ENCODE measurements at places on chromosomes 7 and 10. TPM values are rescaled to one million over a fixed set of nuclear protein-coding genes. Genes with fewer than 3 reads are reported as not detected.

- DNase-seq, result peak; percentile 75
These were observed 18.8 kb upstream of the INPP5A start for GRCh38 chr10:132518572-132519381.

DNA sequence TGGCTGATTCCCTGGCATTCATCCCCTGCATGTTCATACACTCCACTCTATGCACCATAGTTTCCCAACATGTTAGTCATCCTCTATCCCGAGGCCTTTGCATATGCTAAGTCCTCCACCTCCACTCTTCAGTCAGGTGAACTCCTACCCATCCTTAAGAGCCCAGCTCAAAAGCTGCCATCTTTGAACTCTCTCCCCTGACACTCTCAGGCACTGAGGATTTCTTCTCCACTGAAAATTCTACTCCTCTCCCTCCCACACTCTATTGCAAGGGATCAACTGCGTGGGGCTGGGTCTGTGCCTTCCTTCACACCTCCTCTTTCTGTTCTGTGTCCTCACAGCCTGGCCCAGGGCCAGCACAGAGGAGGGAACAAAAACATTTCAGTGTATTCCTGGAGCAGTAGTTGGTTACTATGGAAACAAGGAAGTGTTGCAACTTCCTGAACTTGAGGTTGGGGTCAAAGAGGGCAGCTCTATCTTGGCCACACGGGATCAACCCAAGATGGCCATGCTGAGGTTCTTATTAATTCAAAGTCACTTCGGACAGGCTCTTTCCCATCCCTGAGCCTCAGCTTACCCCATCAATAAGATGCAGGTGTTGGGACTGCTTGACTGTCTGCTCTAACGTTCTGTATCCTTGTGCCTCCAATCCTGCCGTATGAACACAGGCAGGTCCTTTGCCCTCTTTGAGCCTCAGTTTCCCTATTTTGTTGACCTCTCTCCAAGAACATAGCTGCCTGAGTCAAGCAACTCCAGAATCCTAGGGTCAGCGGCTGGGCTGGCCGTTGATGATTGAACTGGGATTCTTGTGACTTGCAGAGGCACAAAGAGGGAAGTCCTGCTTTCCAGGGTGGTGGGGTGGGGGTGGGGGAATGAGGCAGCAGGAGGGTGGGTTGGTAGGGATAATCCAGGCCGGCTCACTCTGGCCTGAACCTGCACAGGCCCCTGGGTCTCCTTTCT lies 15.5 kb downstream of the ZMIZ1 start:
- peak; percentile 94 for DNase-seq

RELN gene
- total RNA-seq, result 1.2 TPM

GRCh38 chr10:20202337-20202736 lies 386.1 kb downstream of the PLXDC2 start:
- DNase-seq, result no peak

DNA sequence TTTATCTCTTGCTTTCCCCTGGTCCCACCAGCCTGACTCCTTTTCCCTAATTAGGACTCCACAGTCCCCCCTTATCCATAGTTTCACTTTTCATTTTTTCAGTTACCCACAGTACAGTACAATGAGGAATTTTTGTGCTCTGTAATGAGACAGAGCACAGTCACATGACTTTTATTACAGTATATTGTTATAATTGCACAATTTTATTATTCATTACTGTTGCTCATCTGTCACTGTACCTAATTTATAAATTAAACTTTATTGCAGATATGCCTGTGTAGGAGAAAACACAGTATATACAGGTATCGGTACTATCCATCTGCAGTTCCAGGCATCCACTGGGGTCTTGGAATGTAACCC lies 125.4 kb downstream of the KCNMA1 start:
- DNase-seq, result no peak

DNA sequence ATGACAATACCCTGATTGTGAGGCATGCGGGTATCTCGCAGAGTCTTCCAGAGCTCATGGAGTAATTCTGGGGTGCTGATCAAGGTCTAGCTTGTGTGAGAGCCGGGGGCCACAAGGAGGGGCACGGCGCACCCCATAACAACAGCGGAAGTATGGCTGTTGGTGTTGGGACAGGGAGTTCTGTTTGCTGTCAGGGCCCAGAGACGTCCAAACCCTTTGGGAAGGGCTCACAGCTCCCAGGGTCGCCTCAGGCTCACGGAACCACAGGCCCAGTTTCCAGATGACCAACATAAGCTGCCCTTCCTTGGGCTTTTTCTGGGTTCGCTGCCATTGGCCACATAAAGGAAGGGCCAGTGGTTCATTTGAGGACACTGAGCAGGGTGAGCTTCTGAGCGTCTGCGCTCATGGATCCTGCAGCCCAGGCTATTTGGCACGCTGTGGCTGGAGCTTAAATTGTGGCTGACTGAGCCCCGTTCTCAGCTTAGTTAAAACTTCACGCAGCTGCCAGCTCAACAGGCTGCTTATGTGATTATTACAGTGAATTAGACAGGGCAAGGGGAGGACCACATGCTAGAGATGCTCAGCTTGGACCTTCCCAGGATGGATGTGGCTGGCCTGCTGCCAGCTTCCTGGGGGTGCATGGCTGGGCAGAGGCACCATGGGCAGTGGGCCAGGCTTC lies 92.3 kb downstream of the DNAJB6 start:
- DNase-seq, result peak; percentile 61

- DNase-seq, result no peak
These were observed 55.3 kb upstream of the YAE1 start for GRCh38 chr7:39510864-39511354.

- DNase-seq, result no peak
These were observed 136.7 kb downstream of the DKK1 start for GRCh38 chr10:52450762-52451291.

- DNase-seq, result no peak
These were observed 88.9 kb downstream of the CABCOCO1 start for GRCh38 chr10:61751599-61751998.

CRHR2 gene
- not detected for total RNA-seq

GRCh38 chr7:21330462-21331178 lies 97.3 kb upstream of the SP4 start:
- DNase-seq, result no peak

DNA sequence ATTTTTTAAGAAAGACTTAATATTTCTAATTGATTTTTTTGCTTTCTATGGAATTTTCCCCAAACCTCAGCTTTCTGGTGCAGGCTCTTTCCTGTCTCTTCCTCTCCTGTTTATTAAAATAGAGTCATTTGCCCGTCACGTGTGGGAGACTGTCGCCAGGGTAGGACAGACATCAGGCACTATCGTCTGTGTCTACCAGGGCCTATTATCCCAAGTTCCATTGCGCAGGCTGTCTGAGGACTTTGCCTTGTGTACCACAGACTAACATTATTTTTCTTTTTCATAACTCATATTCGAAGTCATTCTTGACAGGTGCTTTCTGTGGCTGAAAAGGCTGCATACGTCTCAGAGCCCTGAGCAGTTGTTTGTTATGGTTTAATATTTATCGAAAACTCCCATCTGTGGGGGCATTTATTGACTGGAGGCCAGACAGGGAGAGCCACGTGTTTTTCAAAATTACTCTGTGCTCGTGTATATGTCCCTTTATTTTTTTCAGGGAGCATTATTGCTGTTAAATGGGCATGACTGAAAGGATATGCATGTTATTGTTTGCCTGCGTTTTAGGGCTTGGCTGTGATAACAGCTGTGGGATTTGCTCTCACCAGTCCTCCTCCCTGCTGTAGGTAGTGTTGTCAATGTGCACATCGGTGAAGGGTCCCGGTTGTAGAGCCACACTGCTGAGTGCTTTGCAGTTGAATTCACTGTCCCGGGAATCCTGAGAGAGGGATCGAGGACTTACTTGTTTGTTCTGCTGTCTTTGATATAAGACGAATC lies 89.8 kb downstream of the CAMK1D start:
- DNase-seq, result no peak

- no peak for DNase-seq
These were observed 86.8 kb downstream of the MKX start for GRCh38 chr10:27658788-27659187.

- DNase-seq, result no peak
These were observed 804 bp downstream of the TMEM106B start for GRCh38 chr7:12211711-12212485.

GRCh38 chr7:123581162-123581459 lies 20.5 kb upstream of the ASB15 start:
- no peak for DNase-seq

SFXN2 gene
- 10.1 TPM for total RNA-seq

- peak; percentile 25 for DNase-seq
These were observed 581.6 kb downstream of the TCERG1L start for GRCh38 chr10:130729876-130730275.

- no peak for DNase-seq
These were observed 1060.2 kb downstream of the KCNMA1 start for GRCh38 chr10:76577455-76577854.

DNA sequence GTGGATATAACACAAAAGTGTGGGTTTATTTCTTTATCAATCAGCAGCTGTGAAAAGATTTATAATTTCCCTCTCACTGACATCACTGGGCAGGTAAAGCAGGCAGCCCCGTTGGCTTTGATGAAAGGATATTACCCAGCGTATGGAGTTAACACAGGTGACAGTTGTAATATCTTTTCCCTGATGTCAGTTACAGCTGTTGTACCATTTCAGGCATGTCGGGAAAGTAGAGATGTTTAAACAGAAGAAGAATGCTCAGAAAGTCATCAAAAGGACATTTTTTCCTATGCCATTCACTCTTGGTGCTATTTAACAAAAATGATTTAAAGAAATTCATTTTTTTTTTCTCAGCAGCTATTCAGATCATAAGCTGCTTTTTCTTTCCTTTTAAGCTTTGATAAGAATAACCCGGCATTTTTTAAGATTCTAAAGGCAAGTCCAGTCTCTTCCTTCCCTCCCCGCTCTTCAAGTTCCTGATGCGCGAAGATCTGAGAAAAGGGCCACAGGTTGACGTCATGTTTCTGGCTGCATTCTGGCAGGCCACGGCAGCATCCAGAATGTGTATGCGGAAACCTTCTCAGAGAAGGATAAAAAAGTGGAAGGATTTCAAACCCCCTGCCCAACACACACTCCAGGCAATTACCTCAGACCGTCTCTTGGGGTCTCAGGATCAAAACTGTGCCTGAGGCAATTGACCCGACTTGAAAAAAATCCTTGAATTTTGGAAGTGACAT lies 32.5 kb upstream of the ADAM12 start:
- DNase-seq, result no peak

DNA sequence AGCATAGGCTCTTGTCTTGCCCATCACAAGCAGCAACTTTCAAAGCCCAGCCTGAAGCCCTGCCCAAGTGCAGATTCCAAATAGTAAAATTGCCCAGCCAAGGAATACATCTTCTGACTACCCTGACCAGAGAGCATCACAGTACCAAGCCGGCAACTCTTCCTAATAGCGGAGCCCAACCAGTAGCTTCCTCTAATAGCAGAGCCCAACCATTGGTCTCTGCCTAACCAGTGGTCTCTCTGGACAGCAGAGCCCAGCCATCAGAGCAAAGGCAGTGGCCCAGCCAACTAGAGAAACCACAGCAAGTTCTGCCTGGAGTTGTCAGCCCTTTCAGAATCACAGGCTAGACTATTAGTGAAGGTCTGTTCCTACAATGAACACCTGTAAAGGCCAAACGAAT lies 285.6 kb downstream of the HGF start:
- DNase-seq, result no peak

DNA sequence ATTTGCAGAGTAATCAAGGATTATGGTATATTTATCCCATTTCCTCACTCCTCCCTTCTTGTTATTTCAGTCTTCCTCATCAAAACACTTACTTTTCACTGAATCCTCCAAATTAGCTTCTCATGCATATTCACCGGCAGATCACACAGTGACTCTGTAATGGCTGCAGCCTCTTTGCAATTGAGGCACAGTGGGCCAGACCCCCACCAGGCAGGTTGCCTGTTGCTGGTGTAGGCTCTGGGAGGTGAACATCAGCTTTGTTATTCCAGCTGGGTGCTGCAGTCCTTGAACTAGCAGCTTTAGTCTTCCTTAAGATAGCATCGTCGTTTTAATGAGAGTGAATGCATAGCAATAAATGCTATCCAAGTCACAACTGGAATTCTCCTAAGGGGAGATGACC lies 449.3 kb downstream of the CNTNAP2 start:
- no peak for DNase-seq

- DNase-seq, result peak; percentile 62
These were observed 4.2 kb upstream of the EBF3 start for GRCh38 chr10:129968020-129968852.

DNA sequence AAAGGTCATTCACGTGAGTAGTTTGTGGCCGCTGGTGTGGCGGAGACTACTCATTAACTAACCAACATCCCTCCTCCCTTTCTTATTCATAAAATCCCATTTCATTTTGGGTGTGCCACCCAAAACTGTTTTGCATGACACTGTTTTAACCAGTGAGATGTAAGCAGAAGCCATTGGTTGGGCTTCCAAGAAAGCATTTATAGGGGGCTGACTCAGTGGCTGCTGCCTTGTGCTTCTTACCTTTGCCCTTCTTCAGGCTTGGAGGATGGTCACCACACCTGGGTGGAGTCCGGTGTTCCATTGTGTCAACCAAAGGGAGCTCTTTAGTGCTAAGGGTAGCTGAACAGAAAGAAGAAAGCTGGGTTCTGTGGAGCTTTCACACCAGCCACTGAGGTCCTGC lies 37.2 kb upstream of the EPC1 start:
- no peak for DNase-seq

- no peak for DNase-seq
These were observed 25.8 kb upstream of the FAM13C start for GRCh38 chr10:59387951-59388670.

- no peak for DNase-seq
These were observed 46.2 kb downstream of the MINDY4 start for GRCh38 chr7:30817371-30817767.

CYP26A1 gene
- total RNA-seq, result not detected

CTAGE8 gene
- 2.6 TPM for total RNA-seq

DNA sequence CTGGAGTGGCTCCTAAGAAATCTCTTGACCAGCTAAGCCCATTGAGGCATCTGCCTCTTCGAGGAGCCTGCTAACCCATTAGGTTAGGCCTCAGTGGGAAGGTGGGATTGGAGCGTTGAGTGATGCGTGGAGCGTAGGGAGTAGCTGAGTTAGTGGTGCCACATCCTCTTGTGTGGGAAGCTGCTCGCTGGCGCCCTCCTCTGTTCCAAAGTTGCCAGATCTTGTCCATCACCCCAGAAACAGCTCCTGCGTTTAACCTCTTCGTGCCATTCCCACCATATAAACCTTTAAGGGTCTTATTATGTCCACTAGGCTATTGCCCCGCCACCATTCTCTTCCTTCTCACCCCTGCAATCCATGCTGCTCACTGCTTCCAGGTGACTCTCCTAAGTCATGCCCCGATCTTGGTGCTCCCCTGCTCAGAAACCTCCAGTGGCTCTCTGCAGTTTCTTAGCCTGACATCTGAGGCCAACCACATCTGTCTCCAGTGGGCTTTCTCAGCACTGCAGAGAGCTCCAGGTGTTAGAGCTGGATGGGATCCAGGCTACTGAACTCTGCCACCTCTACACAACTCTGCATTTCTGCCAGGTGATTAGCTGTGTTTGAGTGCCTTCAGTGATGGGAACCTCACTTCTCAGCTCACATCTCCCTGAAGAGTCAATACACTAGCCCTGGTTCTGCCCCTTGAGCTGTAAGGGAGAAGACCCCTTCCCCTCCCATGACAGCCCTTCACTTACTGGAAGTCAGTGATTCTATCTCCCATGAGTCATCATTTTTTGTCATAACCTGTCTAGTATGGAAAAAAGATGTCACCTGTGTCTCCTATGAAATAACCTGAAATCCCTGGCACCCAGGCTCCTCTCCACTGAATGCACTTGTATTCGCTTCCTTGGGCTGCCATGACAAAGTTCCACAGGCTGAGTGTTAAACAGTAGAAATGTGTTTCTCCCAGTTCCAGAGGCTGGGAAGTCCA lies 65.0 kb upstream of the FGFR2 start:
- DNase-seq, result no peak

WDFY4 gene
- total RNA-seq, result 72.1 TPM
